WTC11 (cell line): ENCODE measurements at places on chromosomes 16 and 17. TPM values are rescaled to one million over a fixed set of nuclear protein-coding genes. Genes with fewer than 3 reads are reported as not detected.

Gene FBXW10
- not detected in 3 replicates for total RNA-seq

DNA sequence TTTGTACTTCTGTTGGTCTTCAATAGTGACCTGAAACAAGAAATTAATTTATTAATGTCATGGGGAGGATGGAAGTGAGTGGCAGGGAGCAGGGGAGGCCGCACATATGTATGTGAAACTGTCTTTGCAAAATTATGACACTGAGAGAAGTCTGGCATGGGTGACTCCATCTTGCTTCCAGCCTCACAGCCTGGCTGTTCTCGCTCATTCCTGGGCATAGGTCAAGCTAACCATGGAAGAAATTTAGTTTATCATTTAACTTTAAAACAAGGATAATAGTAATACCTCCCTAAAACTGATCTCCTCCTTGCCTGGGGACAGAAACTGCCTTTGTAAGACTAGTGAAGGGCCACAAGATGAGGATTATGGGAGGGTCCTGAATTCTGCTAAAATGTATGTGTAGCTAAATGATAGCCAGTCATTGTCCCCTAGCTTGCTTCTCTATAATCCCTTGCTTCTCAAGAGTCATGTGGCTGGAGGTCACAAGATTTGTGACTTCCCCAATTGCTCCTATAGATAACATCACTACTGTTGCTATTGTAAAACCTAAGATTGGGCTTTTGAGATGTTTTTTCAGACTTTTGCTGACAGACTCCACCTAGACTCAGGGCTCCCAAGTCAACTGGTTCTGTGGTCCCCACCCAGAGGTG is 126.0 kb downstream of the HS3ST3A1 start:
- DNase-seq, result no peak

DNA sequence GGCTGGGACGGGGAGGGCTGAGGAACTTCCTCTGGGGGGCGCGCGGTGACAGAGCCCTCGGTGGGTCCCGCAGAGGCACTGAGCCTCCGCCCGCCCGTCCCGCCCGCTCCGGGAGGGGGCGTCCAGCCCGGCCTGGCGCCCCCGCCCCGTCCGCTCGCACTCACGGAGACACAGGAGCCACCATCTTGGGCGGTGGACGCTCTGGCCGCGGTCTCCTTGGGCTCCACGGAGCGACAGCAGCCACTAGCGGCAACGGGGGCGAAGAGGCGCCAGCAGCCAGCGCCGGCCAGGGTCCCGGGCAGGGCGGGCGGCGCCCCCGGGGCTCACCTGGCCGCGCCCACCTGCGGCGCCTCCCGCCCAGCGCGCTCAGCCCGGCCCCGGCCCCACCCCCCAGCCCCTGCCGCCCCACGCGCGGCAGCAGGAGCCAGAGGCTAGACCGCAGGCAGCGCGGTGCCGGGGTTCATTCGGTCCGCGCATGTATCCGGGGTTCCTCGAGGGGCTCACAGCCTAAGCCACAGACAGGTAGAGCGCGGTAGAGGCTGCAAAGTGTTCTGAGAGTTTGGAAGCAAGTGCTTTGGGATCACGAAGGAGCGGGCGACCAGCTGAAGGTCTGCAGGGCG is at the start of gene C17orf113:
Gene C17orf113, minus strand, starts transcription at position 209 of the 620 bp plus-strand sequence. CDS start 7,225 bp downstream, outside the sequence.
- peak; percentile 75 for DNase-seq

- DNase-seq, result no peak
Measured at GRCh38 chr17:279331-279730, 73.3 kb downstream of the RPH3AL start.

Gene MLKL
- 4.3 to 5.0 TPM (median 4.4 TPM) in 3 replicates for total RNA-seq

Gene TVP23A
- total RNA-seq, result 1.2 to 3.1 TPM (median 2.1 TPM) in 3 replicates

- peak; percentile 47 for DNase-seq
Measured at GRCh38 chr17:2412561-2413021, 11.7 kb upstream of the MNT start.
